ENCODE measurements at places on chromosomes 7 and 10. TPM values are rescaled to one million over a fixed set of nuclear protein-coding genes. Genes with fewer than 3 reads are reported as not detected.
A peak's percentile ranks its signal among the peaks of the same experiment; 100 is the strongest.

- DNase-seq, result no peak
- no peak overlapping the region for H3K27ac ChIP-seq
- H3K4me3 ChIP-seq, result no peak overlapping the region
- H3K36me3 ChIP-seq, result no peaks in the 10 kb centered on the region
- H3K27me3 ChIP-seq, result no peaks in the 10 kb centered on the region
- H3K4me1 ChIP-seq, result peaks cover 5% of the 10 kb centered on the region
These were observed 22.9 kb upstream of the AOC1 start for GRCh38 chr7:150829426-150829825.

DNA sequence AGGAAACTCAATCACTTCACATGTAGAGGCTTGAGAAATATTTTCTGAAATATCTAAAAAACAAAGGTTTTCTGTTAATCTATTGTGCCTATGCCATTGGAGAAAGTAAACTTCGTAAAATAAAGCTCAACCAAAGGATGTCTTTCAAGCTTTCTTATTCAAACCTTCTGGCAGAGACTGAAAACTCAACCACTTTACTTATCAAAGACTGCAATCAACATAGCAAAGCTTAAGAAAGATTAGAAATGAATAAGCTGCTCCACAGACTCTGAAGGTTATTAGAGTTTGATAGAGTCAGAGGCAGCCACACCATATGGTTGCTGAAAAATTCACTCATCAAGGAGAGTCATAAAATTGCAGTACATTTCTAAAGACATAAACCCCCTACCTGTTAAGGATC lies 245.8 kb upstream of the MEOX2 start:
- DNase-seq, result no peak
- no peaks in the 10 kb centered on the region for H3K4me1 ChIP-seq
- H3K27me3 ChIP-seq, result no peaks in the 10 kb centered on the region
- H3K27ac ChIP-seq, result no peak overlapping the region
- no peaks in the 10 kb centered on the region for H3K36me3 ChIP-seq

Gene PMS2
- total RNA-seq, result 21.6 TPM

DNA sequence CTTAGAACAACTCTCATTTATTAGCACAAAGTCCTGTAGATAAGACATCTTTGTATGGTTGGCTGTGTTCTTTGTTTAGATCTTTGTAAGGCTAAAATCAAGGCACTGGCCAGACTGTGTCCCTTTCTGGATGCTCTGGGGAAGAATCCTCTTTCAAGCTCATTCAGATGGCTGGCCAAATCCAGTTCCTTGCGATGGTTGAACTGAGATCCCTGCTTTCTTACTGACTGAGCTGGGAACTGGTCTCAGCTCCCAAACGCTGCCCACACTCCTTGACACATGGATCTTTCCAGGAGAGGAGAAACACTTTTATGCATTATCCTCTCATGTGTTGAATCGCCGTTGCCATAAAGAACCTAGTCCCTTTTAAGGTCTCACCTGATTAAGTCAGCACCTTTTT lies 586.5 kb upstream of the IGFBP3 start:
- H3K4me3 ChIP-seq, result no peak overlapping the region
- DNase-seq, result no peak
- H3K27me3 ChIP-seq, result no peaks in the 10 kb centered on the region

GRCh38 chr10:85510682-85511081 lies 855.9 kb downstream of the GRID1 start:
- no peaks in the 10 kb centered on the region for H3K36me3 ChIP-seq
- no peak for DNase-seq
- H3K4me1 ChIP-seq, result no peaks in the 10 kb centered on the region
- no peak overlapping the region for H3K4me3 ChIP-seq
- H3K27ac ChIP-seq, result no peak overlapping the region

DNA sequence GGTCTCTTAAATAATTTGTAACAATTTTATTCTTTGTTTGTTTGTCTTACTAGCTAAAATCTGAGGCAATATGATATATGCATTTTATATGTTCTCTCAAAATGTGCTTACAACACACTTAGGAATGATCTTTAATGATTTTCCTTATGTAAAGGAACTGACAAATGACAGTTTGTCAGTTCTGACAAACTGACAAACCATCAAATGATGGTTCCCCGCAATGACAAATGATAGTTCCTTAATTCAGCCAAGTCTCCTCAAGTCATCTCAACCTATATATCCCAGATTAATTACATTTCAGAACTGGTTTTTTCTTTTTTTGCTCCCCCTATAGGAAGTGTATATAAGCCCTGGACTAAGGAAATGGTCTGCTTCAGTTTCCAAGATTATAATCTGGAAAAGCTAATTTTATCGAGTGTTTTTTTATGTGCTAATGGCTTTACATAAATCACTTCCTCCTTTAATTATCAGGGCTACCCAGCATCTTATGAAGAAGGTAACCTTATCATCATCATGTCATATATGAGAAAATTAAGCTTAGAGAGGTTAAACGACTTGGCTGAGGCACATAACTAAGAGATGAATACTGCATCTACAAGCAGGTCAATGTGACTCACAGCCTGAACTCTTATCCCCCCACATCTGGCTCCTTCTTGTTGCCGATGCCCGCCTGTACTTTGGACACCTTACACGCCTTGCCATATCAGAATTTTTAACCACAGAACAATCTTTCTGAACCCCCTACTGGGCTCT lies 75.1 kb downstream of the RELN start:
- no peaks in the 10 kb centered on the region for H3K4me1 ChIP-seq
- no peak overlapping the region for H3K4me3 ChIP-seq
- H3K27ac ChIP-seq, result no peak overlapping the region
- no peaks in the 10 kb centered on the region for H3K27me3 ChIP-seq

- H3K27me3 ChIP-seq, result no peaks in the 10 kb centered on the region
- no peaks in the 10 kb centered on the region for H3K36me3 ChIP-seq
- no peak overlapping the region for H3K27ac ChIP-seq
- H3K4me1 ChIP-seq, result no peaks in the 10 kb centered on the region
These were observed 38.0 kb upstream of the LBX1 start for GRCh38 chr10:101267290-101267680.

DNA sequence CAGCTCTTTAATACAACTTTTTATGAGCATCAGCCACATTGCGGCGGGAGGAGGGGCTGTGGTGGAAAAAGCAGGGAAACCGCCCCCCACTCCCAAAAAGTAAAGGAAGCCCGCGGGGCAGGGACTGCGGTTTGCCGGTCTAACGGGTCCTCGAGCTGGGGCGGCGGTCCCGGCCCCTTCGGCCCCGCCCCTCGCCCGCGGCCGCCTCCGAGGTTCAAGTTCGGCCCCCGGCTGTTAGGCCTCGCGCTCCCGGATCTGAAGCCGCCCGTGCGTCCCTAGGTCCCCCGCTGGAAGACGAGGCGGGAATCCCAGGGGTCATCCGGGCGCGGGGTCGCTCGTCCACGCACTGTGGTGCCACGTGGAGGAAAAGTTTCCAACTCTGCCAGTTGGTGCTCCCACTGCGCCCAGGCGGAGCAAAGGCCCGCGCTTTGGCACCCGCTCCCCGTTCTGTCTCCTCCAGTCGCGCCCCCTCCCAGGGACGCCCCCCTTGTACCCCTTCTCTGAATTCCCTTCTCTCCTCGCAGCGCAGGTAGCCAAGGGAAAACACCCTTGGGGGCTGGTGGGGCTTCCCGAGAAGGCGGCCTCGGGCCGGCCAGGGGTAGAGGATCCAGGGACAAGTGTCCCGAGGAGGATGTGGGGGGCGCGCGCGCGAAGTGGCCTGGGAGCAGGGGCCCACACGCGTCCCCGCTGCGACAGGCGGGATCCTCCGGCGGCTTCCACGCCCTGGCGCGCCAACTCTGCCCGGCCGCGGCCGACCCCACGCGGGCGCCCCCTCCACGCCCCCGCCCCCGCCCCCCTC lies 798 bp upstream of the AUTS2 start:
- DNase-seq, result peak; percentile 63
- H3K27me3 ChIP-seq, result no peaks in the 10 kb centered on the region
- H3K27ac ChIP-seq, result peak overlapping the region; percentile 73
- no peaks in the 10 kb centered on the region for H3K36me3 ChIP-seq

DNA sequence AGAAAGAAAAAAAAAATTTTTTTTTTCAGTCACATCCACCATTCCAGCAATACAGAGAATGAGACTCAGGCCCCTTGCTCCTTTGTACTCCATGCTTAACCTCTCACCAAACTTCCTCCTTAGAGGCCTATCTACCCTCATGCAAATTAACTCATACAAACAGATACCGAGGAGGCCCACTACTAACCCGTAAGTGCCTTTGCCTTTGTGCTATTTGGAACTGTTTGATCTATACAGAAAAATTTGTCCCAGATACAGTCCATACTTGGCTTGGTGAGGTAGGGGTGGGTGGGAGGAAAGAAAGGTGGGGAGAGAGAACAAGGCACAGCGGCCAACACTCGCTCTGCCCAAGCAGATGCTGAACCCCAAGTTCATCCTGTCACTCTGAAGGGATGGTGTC lies 87.8 kb upstream of the DUSP5 start:
- no peak for DNase-seq
- H3K27me3 ChIP-seq, result no peaks in the 10 kb centered on the region
- no peak overlapping the region for H3K27ac ChIP-seq
- no peak overlapping the region for H3K4me3 ChIP-seq
- no peaks in the 10 kb centered on the region for H3K4me1 ChIP-seq
- H3K36me3 ChIP-seq, result no peaks in the 10 kb centered on the region

- no peak overlapping the region for H3K27ac ChIP-seq
- DNase-seq, result no peak
- H3K36me3 ChIP-seq, result no peaks in the 10 kb centered on the region
- no peak overlapping the region for H3K4me3 ChIP-seq
These were observed 338.1 kb downstream of the WDR37 start for GRCh38 chr10:1394155-1394912.

Gene MNX1
- 1.1 TPM for total RNA-seq

Gene PRSS1
- not detected for total RNA-seq

Gene UPK3B
- total RNA-seq, result 1.9 TPM

DNA sequence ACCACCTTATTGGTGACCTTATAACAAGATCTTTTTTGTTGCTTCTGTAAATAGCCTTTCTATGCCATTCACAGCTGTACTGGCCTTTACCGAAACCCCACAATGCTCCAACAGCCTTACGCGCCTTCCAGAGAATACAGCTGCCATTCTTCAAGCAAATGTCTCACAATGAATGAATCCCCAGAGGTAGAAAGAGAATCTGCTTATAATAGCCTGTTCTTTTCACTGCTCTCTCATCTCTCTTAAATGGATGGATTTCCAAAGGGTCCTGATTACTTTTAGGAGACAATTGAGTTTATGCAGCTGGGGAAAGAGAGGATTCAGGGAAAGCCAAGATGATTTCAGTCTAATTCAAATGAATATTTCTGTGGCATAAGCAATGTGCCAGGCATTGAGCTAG lies 183.1 kb upstream of the PDE1C start:
- no peak for DNase-seq
- H3K36me3 ChIP-seq, result no peaks in the 10 kb centered on the region

Data from kidney (tissue), 22 donors.